ENCODE measurements at places on chromosomes 16 and 17.

GRCh38 chr16:4142268-4142667, 26.0 kb upstream of the ADCY9 start:
- DNase-seq: no peak

GRCh38 chr17:9239793-9240658, 218.7 kb downstream of the NTN1 start:
- peak; percentile 52 for DNase-seq

GRCh38 chr17:34387566-34387965, 24.5 kb upstream of the CCL1 start:
- no peak for DNase-seq

GRCh38 chr17:76268015-76268749, 3.0 kb downstream of the UBALD2 start:
- no peak for DNase-seq

GRCh38 chr17:33436321-33436720, 143.2 kb upstream of the ASIC2 start:
- DNase-seq: no peak

GRCh38 chr16:66519482-66520373, 30.2 kb downstream of the TK2 start:
- DNase-seq: no peak

GRCh38 chr17:28579526-28579925, 2.8 kb upstream of the ALDOC start:
- DNase-seq: no peak

DNA sequence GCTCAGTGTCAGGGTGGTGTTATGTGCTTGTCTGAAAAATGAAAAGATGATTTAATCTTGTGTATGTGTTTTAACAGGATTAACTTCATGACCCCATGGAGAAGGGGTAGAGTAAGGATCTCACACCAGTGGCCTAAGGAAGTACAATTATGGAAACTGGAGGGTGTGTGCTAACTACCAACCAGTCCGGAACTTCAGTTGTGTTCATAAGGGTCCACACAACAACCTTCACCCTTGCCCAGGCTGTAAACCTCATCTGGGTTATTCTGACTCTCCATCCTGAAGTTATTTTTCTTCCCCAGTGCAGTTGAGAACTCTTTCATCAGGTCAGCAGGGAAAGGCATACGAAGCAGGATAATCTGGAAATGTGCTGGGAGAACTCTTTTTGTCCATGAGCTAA, 158.9 kb downstream of the MAP2K6 start:
- no peak for DNase-seq

DNA sequence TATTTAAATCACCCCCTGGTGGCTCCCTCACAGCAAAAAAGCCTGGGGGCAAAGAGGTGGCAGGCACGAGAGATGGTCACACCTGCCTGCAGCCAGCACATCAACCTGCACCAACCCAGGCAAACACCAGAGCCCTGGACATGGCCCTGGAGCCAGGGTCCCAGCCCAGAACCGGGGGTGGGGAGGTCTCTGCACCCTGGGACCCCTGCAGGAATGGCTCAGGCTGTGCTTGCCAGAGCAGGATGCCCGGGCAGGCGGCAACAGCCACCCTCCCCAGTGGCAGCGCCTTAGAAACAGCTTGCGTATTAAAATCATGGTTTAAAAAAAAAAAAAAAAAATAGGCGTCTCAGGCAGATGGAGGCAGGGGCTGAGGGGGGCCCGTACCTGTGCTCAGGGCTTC, 16.2 kb downstream of the MYBBP1A start:
- no peak for DNase-seq

DNA sequence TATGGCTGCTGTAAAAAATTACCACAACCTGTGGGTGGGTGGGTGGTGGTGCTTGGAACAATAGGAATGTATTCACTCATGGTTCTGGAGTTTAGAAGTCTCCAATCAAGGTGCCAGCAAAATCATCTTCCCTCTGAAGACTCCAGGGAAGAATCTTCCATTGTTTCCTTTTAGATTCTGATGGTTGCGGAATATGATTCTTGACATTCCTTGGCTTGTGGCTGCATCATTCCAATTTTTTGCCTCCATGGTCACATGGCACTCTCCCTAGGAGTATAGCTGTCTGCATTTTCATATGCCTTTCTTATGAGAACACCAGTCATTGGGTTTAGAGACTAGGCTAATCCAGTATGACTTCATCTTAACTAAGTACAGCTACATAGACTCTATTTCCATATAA, 401.0 kb downstream of the HS3ST3B1 start:
- no peak for DNase-seq

- DNase-seq: no peak
Measured at GRCh38 chr17:58084317-58084981, 1.2 kb downstream of the DYNLL2 start.
